ENCODE measurements at places on chromosomes 7 and 10.

GRCh38 chr7:141709749-141710148 lies 1.6 kb downstream of the WEE2 start:
- H3K4me1 ChIP-seq: no peaks in the 10 kb centered on the region
- no peak overlapping the region for H3K4me3 ChIP-seq
- no peak for DNase-seq
- H3K27ac ChIP-seq: no peak overlapping the region
- H3K27me3 ChIP-seq: no peaks in the 10 kb centered on the region

DNA sequence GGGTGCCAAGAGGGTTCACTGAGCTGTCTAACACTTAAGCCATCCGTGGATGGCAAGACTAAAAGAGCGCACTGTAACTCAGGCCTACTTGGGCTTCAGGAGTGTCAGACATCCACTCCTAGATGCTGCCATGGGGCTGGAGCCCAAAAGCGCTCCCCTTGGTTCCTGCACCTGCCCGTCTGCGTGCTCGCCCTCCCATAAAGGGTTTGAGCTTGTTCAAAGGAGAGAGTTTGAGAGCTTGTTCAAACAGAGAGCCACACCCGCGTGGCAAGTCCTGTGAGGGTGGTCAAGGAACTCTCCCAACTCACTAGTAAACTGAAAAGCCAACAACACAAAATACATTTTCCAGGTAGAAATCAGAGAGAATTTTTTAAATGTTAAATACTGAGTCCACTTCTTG lies 256.7 kb downstream of the SEMA3A start:
- no peak overlapping the region for H3K4me3 ChIP-seq
- no peak overlapping the region for H3K27ac ChIP-seq
- H3K27me3 ChIP-seq: no peaks in the 10 kb centered on the region
- H3K36me3 ChIP-seq: no peaks in the 10 kb centered on the region
- H3K4me1 ChIP-seq: no peaks in the 10 kb centered on the region

- H3K36me3 ChIP-seq: no peaks in the 10 kb centered on the region
- no peak overlapping the region for H3K4me3 ChIP-seq
- no peak for DNase-seq
These were observed 404.6 kb downstream of the PHTF2 start for GRCh38 chr7:78203042-78203720.

DNA sequence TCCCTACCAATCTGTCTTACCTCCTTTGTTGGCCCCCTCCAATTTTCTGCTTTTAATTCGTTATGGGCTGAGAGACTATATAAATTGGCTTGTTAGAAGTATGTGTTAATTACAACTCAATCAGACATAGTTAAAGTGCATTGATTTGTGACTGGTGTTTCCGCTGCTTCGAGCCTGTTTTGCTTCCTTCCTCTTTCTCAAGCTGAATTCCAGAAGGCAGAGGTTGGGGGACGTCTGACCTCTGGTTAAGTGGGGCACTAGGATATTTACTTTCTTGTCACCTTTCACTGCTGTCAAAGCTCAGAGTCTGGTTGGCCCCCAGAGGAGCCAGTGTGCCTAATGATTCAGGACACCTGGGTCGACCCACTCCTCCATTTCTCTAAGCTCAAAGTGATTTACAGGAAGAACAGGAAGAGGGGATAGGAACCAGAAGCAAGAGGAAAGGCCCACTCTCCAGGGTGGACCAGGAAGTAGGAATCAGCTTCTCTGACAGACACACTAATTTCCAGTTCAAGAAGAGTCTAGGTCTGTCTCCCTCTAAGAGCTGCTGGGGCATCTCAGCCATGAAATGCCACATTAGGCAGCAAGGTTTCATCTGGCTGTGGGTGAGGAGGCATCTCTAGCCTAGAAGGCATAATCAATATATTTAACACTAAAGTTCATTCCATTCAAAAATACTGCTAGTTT lies 397.2 kb upstream of the NPVF start:
- H3K27ac ChIP-seq: peak overlapping the region; percentile 12
- DNase-seq: peak; percentile 29
- H3K4me3 ChIP-seq: peak overlapping the region; percentile 71
- H3K4me1 ChIP-seq: peaks cover 22% of the 10 kb centered on the region
- H3K27me3 ChIP-seq: peaks cover 2% of the 10 kb centered on the region

DNA sequence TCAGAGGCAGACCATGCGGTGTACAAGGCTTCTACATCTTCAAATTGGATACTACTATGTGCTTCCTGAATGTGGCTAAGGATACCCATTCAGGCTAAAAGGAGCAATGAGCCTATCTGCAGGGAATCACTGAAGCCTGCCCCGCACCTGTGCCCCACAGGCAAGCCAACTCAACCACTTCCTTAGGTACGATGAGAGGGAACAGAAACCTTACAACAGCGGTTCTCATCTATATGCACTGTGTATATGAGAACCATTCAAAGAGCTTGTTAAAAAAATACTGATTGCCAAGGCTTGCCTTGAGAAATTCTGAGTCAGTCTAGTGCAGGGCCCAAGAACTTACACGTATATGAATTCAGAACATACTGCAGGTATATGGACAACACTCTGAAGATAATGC lies 679.6 kb downstream of the PARD3 start:
- DNase-seq: no peak
- no peaks in the 10 kb centered on the region for H3K4me1 ChIP-seq
- no peaks in the 10 kb centered on the region for H3K27me3 ChIP-seq
- H3K27ac ChIP-seq: no peak overlapping the region
- H3K4me3 ChIP-seq: no peak overlapping the region
- no peaks in the 10 kb centered on the region for H3K36me3 ChIP-seq

DNA sequence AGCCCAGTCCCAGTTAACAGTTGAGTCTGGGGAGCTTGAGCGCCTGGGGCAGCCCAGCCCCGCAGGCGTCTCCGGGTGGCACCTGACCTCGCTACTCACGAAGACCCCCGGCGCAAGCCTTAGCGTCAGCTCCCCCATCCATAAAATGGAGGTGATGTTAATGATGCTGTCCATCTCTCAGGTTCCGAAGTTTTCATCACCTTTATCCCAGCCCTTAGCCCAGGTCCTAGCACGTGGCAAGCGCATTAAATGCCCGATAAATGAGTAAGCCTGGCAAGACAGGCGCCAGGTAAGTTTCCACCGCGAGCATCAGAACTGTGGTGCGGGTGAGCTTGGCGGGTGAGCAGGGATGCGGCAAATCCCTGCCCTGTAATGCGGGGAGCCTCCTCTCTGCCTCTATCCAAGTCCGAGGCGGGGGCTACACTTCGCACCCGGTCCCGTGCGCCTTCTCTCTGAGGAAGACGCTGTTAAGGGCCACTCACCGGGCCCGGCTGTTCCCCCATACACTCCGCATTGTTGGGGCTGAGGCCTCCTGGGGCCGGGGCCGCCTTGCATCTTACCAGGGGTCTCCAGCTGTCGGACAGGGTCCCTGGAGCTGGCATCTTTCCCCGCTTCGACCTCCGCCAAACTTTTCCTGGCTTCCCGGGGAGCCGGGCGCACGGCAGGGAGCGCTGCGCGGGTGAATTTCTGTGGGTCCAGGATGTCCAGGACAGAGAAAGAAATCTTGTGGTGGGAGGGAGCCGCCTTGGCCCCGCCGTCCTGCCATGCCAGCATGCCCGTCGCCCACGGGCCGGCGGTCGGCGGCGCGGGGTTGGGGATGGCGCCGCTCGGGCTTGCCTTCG lies 444 bp downstream of the NKX1-2 start:
- peak overlapping the region; percentile 39 for H3K4me3 ChIP-seq
- H3K36me3 ChIP-seq: no peaks in the 10 kb centered on the region
- H3K27me3 ChIP-seq: peaks cover 34% of the 10 kb centered on the region
- H3K27ac ChIP-seq: peak overlapping the region; percentile 40
- peaks cover 18% of the 10 kb centered on the region for H3K4me1 ChIP-seq

- no peak for DNase-seq
- no peaks in the 10 kb centered on the region for H3K27me3 ChIP-seq
- no peak overlapping the region for H3K27ac ChIP-seq
- no peak overlapping the region for H3K4me3 ChIP-seq
- H3K4me1 ChIP-seq: no peaks in the 10 kb centered on the region
- no peaks in the 10 kb centered on the region for H3K36me3 ChIP-seq
These were observed 36.6 kb downstream of the INSYN2A start for GRCh38 chr10:127159648-127160245.

DNA sequence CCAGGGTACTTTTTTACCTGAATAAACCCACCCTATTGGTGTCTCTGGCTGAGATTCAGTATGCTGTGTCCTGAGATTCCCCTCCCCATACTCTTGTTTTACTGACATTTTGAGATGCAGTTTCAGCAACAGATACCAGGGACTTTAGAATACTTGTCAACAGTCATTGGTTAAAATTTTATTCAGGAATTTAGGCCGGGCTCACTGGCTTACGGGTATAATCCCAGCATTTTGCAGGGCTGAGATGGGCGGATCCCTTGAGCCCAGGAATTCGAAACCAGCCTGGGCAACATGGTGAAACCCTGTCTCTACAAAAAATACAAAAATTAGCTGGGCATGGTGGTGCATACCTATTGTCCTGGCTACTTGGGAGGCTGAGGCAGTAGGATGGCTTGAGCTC lies 90.0 kb upstream of the GATAD1 start:
- DNase-seq: no peak
- H3K36me3 ChIP-seq: peaks cover 32% of the 10 kb centered on the region
- H3K27ac ChIP-seq: no peak overlapping the region
- H3K4me1 ChIP-seq: no peaks in the 10 kb centered on the region
- H3K4me3 ChIP-seq: no peak overlapping the region

DNA sequence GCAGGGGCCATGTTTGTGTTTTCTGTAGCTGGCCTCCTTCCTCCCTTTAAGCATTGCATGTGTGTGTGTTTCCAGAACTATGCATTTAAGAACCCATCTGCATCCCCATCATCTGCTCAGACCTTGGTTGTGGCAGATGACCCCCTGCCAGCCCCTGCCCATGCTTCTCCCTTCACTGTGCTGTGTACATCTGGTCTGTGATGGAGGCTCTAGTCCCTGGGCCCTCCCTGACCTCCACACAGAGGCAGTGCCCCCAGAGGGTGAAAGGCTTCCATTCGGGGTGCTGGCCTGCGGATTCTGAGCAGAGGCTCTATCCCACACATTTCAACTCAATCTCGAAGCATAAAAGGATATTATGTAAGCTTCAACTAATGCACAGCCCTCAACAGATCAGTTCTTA lies 89.4 kb downstream of the TACC2 start:
- H3K27me3 ChIP-seq: no peaks in the 10 kb centered on the region
- H3K4me1 ChIP-seq: no peaks in the 10 kb centered on the region
- H3K4me3 ChIP-seq: no peak overlapping the region
- DNase-seq: no peak
- no peaks in the 10 kb centered on the region for H3K36me3 ChIP-seq

- peaks cover 42% of the 10 kb centered on the region for H3K4me1 ChIP-seq
- H3K4me3 ChIP-seq: peak overlapping the region; percentile 66
- DNase-seq: peak; percentile 50
- H3K27me3 ChIP-seq: no peaks in the 10 kb centered on the region
- no peaks in the 10 kb centered on the region for H3K36me3 ChIP-seq
These were observed 9.9 kb downstream of the TTYH3 start for GRCh38 chr7:2641406-2642393.

DNA sequence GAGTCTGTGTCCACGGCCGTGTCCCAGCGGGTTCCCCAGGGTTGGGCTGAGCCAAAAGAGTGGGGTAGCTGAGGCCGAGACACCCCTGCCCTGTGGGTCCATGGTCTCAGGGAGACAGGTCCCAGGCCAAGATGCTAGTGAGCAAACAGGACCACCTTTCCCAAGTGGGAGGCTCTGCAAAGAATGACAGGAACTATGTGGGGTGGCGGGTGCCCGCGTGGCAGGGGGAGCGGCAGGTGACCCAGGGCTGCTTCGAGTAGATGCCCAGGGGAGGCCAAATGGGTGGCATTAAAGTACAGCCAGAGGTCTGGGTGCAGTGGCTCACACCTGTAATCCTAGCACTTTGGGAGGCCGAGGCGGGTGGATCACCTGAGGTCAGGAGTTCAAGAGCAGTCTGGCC lies 18.2 kb downstream of the TTYH3 start:
- peaks cover 11% of the 10 kb centered on the region for H3K4me1 ChIP-seq
- no peak overlapping the region for H3K27ac ChIP-seq
- no peaks in the 10 kb centered on the region for H3K27me3 ChIP-seq
- H3K36me3 ChIP-seq: peaks cover 4% of the 10 kb centered on the region
- H3K4me3 ChIP-seq: no peak overlapping the region

GRCh38 chr7:48350515-48350914 lies 179.3 kb downstream of the ABCA13 start:
- DNase-seq: no peak
- no peak overlapping the region for H3K27ac ChIP-seq
- no peaks in the 10 kb centered on the region for H3K27me3 ChIP-seq
- H3K36me3 ChIP-seq: no peaks in the 10 kb centered on the region

DNA sequence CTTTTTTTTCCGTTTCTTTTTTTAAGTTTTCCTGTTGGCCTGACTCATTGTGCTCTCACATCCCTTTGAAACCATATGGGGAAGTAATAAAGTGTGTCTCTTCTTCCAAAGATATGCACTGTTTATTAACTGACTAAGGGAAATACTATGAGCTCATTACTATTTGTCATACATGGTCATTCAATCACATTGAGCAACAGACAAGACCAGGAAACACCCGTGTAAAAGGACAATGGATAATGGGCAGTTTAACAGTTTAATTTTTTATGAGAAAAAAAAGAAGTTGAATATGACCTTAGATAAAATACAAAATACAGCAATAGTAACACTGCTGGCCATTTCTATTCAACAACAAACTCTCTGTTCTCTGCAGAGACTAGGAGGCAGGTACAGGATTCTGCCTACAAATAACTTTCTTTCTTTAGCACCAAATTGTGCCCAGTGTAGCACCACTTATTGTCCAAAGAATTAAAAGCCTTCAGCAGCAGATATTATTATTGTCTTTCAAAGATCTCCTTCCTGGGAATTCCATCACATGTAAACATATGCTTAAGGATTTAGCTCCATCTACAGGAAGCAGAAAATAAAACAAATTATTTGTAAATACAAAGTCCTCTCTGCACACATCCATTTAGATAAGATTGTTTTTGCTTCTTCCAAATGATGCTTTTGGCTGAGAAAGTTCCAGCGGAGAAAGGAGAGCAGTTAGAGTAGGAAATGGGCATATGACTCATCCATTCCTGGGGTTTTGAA lies 55.0 kb upstream of the AKR1E2 start:
- DNase-seq: no peak
- peaks cover 6% of the 10 kb centered on the region for H3K27me3 ChIP-seq
- no peaks in the 10 kb centered on the region for H3K4me1 ChIP-seq
- H3K36me3 ChIP-seq: no peaks in the 10 kb centered on the region
- no peak overlapping the region for H3K27ac ChIP-seq
- no peak overlapping the region for H3K4me3 ChIP-seq

- peaks cover 5% of the 10 kb centered on the region for H3K27me3 ChIP-seq
- DNase-seq: no peak
- no peak overlapping the region for H3K4me3 ChIP-seq
- H3K36me3 ChIP-seq: peaks cover 2% of the 10 kb centered on the region
- H3K27ac ChIP-seq: no peak overlapping the region
These were observed 336.3 kb downstream of the KCNMA1 start for GRCh38 chr10:77301305-77301730.
